GM23248 (cell line): ENCODE measurements at places on chromosomes 5 and 9. TPM values are rescaled to one million over a fixed set of nuclear protein-coding genes. Genes with fewer than 3 reads are reported as not detected.

The WHRN gene
- 0.76 and 1.1 TPM in 2 replicates for total RNA-seq

The CBY3 gene
- total RNA-seq = not detected in 2 replicates

The C5orf52 gene
- total RNA-seq = not detected in 2 replicates

The ABO gene
- not detected in 2 replicates for total RNA-seq

The ZNF354B gene
- total RNA-seq = 3.3 and 3.4 TPM in 2 replicates

The GCNT4 gene
- 1.4 and 2.8 TPM in 2 replicates for total RNA-seq

The PCDHB15 gene
- total RNA-seq = 2.7 and 2.8 TPM in 2 replicates

The ZFP62 gene
- total RNA-seq = 6.1 and 13.6 TPM in 2 replicates

The SPATA6L gene
- 0.65 and 1.0 TPM in 2 replicates for total RNA-seq

The ZNF474 gene
- total RNA-seq = 0.43 TPM in 1 of 2 replicates, not detected in the other

The GLIPR2 gene
- total RNA-seq = 27.5 and 32.9 TPM in 2 replicates

The RGP1 gene
- total RNA-seq = 19.1 and 20.0 TPM in 2 replicates

The PDCD1LG2 gene
- total RNA-seq = 34.7 and 36.8 TPM in 2 replicates

The CCDC107 gene
- total RNA-seq = 20.5 and 28.6 TPM in 2 replicates

The PCDHB16 gene
- 4.2 and 5.1 TPM in 2 replicates for total RNA-seq

The ANKRD34B gene
- not detected in 2 replicates for total RNA-seq

The SLC4A9 gene
- not detected in 2 replicates for total RNA-seq

The ALG2 gene
- total RNA-seq = 61.7 and 65.8 TPM in 2 replicates

The RNF208 gene
- total RNA-seq = 0.65 TPM in 1 of 2 replicates, not detected in the other

The GRIA1 gene
- 0.11 and 0.76 TPM in 2 replicates for total RNA-seq

The FAM78A gene
- 0.38 and 1.1 TPM in 2 replicates for total RNA-seq

The TOR2A gene
- 2.9 and 9.0 TPM in 2 replicates for total RNA-seq

The IFNB1 gene
- not detected in 2 replicates for total RNA-seq

The ENTREP1 gene
- 0.25 TPM in 1 of 2 replicates, not detected in the other for total RNA-seq

The PCDHGA11 gene
- 21.7 and 25.3 TPM in 2 replicates for total RNA-seq

The CDH12 gene
- not detected in 2 replicates for total RNA-seq
